ENCODE measurements at places on chromosomes 5 and 9.

DNA sequence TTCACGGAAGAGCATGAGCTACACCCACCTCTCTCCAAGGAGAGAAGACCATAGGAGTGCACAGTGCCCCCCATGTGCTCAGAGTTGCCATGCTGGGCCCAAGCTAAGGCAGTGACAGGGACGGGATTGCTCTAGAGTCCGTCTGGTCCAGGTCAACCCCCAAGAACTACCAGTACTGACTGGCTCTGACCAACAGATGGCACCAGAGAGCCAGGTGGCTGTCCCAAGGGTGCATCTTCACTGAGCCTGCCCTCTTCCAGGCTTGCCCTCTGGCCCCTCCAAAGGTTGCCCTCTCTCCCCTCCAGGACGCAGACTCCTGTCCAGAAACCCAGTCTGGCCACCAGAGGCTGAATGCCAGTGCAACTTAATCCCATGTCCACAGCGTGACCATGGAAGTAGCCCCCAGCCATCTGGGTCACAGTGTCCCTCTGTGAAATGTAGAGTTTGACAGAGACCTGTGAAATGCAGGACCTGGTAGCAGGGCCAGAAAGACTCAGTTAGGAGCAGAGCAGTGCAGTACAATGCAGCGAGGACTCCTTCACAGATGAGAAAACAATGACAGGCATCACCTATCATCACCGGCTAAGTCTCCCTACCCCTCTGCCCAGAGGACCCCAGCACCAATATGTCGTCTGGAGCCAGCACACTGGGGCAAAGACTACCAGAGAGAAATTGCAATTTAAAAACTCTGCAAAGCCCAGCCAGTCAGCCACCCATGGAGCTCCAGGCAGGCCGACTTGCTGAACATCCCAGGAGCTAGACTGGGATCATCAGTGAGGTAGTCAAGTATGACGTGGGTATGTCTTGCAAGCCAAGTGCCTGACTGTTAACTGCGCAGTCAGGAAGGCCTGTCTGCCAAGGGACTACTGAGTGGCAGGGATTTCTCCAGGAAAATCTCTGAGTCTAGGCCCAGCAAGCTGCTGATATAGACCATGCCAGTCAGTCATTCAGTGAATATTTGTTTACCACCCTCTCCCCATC, 7.7 kb upstream of the SKP1 start:
- DNase-seq = peak; percentile 87

DNA sequence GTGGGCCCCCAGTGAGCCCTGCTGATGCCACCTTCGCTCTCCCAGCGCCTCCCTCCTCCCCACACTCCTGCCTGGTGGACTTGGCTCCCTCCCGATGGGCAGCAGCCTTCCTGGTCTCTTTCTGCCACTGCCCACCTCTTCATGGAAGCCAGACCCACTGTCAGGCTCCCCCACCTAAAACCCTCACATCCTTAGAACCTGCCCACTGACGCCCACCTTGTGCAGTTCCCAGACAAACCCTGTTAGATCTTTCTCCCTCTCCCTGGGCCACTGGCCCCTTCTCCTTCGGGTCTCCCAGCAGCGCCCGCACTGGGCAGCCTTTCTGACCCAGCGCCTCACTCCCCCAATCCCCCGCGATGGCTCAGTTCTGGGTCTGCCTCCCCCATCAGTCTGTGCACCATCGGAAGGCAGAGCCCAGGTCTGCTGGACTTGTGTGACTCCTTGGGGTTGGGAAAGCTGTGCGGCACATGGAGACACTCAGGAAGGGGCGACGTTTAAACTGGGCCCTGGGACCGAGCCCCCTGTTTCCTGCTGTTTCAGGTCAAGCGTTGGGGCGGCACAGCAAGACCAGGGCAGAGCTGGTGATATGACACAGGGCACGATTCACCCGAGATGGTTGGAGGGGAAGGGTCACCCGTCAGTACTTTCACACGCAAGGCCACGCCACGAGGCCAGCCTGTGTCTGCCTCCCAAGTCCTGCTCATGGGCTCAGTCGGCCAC, 17.4 kb downstream of the MYMK start:
- DNase-seq = no peak

- no peak for DNase-seq
Observed at GRCh38 chr5:152623951-152624350, 218.9 kb upstream of the NMUR2 start.

- DNase-seq = peak; percentile 24
Observed at GRCh38 chr9:135559606-135560005, 1.9 kb upstream of the PAEP start.

DNA sequence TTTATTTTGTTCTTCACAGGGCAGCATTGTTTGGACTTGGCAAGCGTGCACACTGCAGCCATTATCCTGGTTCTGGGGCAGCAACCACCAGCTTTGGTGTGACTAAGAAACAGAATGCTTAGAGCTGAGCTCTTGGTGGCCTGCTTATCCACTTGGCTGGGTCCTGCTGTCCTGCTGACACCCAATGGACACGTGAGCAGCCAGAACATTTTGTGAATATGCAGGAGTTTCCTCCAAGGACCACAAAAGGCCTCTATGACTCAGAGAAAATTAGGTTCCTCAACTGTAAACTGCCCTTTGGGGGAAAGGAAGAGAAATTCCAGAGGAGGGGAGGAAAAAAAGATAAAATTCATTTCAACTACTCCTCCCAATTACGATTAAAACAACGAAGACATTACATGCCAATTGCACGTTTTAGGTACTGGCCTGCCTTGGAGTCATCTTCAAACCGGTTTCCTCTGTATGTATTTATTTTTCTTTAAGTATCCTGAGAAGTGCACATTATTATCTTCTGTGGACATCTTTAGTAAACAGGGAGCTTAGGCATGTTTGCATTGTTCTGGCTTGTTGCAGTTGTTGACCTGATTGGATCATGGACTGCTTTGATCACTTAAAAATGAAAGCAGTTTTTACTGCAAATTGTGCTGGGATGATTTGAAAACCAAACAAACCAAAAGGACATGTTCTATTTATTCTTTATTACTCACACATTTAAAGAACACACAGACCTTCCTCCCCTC, 82.3 kb upstream of the TLE4 start:
- peak; percentile 51 for DNase-seq

DNA sequence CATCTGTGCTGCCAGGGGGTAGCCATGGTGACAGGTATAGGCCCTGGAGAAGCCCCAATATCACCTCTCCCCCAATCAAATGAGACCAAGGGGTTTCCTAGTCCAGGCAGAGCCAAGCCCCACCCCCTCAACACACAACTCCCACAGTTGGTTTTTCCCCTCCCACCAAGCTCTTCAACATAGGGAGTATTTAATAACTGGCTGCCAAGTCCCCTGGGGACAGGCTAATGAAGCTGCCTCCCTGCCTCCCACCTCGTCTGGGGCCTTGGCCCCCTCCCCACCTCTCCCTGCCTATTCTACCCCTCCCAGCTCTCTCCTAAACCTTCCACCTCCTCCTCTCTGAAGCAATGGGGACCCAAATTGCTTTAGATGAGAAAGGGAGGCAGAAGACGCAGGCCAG, 23.4 kb downstream of the CPLX2 start:
- no peak for DNase-seq

GRCh38 chr9:128607642-128608350, 48.9 kb downstream of the DYNC2I2 start:
- peak; percentile 99 for DNase-seq

- DNase-seq = no peak
Observed at GRCh38 chr9:118273048-118273447, 568.8 kb downstream of the TLR4 start.

DNA sequence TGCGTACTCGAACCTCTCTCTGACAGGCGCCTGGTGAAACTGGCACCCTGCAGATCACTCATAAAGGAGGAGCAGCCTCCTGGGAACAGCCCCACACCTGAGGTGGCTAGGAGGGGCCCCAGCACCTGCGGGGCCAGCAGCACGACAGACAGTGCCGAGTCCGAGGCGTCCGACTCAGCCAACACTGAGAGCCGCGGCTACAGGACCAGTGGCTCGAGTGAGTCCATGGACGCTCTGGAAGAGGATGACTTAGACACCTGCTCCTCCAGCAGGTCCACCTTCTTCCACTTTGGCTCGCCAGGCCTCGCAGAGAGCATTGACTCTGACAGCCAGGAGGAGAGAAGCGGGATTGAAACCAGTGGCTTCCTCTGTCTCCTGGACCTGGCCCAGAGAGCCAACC, 13.5 kb upstream of the TRMT10B start:
- no peak for DNase-seq

DNA sequence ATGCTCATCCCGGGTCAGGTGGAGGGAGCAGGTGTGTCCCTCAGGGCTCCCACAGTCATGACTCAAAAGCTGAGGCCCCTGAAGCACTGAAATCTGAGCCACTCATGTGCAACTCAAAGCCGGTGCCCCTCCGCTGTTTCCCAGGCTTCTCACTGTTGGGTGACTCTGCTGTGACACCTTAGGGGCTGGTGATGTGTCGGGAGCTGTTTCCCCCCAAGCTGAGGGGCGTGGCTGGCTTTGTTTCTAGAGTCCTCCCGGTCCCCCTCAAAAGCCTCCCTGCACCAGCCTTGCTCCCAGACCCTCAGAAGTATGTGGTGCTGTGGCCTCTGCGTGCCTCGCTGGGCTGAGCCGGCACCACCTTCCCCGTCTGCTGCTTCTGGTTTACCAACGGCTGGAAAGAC, 39.7 kb downstream of the PLPP7 start:
- no peak for DNase-seq

GRCh38 chr5:170484847-170485615, 18.8 kb upstream of the KCNIP1 start:
- no peak for DNase-seq

DNA sequence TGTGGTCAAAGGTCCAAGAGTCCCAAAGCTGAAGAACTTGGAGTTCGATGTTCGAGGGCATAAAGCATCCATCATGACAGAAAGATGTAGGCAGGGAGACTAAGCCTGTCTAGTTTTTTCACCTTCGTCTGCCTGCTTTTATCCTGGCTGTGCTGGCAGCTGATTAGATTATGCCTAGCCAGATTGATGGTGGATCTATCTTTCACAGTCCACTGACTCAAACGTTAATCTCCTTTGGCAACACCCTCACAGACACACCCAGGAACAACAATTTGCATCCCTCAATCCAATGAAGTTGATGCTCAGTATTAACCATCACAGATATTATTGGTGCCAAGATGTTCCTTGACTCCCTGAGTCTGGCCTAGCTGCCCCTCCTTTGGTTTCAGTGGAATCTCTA, 530.8 kb upstream of the CLINT1 start:
- DNase-seq = no peak

DNA sequence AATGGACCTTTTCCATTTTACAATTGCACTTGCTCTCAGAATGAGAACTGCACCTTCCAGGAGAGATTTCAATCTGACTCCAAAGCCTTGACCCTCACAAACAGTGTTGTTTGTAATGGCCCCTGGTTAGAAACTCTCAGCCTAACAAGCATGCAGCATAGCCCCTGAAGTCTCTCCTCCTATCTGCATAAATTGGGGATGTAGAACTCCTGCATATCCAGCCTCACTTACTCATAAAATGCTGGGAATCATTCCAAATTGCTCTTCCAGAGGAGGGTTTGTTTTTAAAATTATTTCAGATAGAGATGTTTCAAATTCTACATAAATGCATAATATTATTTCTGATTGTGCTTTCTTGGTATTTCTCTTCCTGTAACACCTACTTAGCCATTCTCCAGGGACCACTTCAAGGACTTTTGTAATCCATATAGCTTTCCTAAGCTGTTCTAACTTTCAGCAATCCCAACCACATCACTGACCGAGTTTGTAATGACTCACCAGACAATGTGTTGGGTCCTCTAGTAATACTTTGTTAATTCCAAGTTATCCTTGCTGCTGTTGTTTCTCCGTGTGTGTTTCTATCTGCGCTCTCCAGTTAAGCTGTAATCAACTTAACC, 143.8 kb upstream of the CCDC152 start:
- DNase-seq = peak; percentile 71

- DNase-seq = no peak
Observed at GRCh38 chr9:31290731-31291130, 1093.7 kb upstream of the ACO1 start.

DNA sequence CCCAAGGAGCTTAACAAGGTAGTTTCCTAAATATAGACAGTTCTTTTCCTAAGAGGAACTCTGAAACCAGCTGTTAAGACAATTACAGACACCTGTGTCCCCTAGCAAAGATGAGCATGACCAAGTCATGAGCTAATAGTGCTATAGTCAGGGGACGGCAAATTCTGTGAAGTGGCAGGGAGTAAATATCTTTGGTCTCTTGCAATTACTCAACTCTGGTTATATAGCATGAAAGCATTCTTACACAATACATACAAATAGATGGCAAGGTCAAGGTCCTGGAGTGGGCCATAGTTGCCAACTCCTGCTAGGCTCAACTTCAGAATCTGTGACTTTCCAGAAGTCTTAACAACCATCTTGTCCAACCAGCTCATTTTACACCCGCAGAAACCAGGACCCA, 103.7 kb downstream of the RFK start:
- no peak for DNase-seq

DNA sequence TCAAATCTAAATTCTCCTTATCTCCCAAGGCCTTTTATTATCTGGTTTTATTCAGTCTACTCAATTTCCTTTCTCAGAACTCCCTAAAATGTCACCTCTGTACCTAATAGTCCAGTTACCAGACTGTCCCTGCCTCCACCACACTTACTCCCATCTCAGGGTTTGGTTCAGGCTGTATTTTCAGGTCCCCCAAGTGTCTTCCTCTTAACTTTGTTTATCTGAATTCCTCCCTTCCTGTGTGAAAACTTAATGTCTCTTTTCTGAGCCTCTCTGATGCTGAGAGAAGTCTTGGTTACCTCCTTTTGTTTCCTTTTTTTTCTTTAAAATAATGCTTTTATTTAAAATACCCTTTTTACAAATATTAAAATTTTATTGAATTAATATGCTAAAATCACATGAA, 133.4 kb downstream of the PAM start:
- no peak for DNase-seq
